ENCODE measurements at places on chromosomes 6 and 20.

- DNase-seq: no peak
These were observed 39.6 kb downstream of the SHPRH start for GRCh38 chr6:145924600-145924999.

- no peak for DNase-seq
These were observed 955.1 kb downstream of the KIF16B start for GRCh38 chr20:15618110-15618509.

DNA sequence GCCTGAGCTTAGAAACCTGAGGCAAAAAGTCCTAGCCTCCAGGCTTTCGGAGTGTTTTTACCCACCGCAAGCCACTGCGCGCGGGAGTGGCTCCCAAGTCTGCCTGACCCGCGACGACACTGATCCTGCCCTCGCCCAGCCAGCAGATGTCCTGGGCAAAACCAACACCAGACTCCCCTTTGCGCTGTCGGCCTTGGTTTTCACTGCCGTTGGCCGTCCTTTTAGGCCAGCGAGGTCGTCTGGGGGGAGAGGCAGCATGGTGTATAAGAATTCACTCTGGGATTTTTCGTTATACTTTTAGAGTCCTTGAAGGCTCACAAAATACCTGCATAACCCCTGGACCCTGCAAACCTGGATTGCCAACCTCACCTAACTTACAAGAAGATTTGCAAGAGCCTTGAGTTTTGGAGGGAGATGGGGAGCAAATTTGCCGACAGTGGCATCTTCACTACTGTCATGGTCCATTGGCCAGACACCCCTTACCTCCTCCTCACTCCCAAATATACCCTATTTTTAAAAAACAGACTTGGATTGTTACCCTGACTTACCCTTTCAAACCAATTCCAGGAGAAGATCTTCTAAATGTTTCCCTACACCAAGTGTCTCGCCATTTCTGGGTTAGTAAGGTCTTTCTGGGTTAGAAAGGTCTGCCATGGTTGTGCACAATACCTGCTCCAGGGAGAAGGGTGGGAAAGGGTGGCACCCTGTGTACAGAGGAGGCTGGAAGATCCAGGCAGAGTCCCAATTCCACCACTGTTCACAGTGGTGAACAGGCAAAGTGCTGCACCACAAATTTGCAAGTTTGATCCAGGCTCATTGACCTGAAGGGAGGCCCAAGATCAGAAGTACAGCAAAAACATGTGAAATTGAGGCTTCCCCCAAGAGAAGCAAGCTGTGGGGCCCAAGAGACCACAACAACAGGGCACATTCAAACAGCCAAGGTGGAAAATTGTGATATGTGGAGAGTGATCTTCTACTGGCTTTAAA, 4.4 kb downstream of the FOXA2 start:
- DNase-seq: no peak

DNA sequence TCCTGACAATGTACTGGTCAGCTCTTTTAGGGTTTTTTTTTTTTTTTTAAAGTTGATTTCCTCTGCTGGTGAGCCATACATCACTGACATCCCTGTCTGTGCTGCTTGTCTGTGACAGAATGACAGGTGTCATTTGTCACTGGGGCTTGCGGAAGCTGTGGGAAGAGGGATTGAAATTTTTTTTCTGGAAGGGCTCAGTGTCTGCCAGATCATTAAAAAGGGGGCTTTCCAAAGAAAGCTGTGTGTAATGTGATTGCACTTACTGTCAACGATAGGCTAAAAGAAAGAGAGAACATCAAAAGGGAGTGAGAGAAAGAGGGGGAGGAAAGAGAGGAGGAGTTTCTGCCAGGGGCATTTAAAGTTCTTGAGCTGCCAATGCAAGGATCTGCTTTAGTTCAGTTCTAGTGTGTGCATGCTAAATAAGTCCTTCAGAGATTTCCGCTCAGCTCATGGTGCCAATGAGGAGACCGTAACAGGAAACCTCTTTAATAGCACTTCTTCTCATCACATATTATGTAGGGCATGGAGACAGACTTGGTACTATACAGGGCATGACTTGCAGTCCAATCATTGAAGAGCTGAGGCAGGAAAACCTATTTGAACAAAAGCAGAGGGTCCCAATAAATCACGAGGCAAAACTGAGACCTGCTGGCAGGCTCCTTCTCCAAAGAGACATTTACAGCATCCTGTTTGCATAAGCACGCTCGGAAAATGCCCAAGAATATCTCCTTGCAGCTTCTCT, 177.2 kb downstream of the TSHZ2 start:
- DNase-seq: no peak

DNA sequence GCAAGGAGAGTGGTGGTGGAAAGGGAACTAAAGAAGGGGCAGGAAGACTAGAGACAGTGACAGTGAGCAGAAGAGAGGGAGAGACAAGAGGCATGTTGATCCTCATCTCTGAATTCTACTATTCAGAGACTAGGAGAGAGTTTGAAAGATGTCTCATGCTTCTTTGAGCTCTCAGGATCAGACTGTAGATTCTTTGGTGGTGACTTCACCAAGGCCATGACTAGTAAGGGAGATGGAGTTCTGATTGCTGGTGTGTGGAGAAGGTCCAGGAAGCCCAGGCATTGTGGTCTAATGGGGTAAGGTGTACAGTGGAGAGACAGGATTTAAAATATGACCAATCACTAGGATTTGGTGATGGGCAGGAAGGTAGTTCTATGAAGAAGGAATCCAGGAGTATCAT, 713 bp downstream of the WFDC9 start:
- DNase-seq: no peak

DNA sequence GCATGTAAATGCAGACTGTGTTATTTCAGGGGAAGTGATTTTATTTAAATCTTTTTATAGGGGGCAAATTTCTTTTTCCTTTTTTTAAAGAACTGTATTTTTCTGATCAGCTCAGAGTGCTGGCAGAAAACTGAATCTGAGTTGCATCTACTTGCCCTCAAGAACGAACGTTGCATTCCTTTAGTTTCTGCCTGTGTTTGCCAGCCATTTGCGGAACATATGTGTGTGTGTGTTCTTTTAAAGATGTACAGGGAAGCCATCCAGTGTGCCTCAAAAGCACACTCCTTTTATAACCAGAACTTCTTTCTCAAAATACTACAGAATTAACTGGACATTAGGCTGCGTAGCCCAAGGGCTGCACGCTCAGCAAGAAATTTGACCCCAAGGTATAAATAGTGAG, 25.8 kb upstream of the INSM1 start:
- no peak for DNase-seq

DNA sequence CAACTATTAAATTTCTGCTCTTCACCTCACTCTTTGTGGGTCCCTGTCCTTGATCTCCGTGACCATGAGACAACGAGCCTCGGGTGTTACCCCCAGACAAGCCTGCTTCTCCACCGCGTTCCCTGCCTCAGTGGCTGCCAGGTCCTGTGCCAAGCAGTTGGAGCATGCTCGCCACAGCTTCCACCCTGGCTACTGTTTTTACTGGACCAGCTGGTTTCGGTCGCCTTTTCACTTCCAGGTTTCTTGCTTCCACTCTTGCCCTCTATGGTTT, 5.6 kb downstream of the TP53RK start:
- DNase-seq: no peak

GRCh38 chr6:39527792-39528564, 197.2 kb downstream of the KIF6 start:
- DNase-seq: no peak

- no peak for DNase-seq
These were observed 109.6 kb upstream of the RPS6KA2 start for GRCh38 chr6:166736634-166737033.

- DNase-seq: no peak
These were observed 493.8 kb downstream of the NKAIN2 start for GRCh38 chr6:124297507-124297906.

GRCh38 chr6:33994472-33995308, 151.2 kb downstream of the GRM4 start:
- DNase-seq: no peak

- DNase-seq: no peak
These were observed 49.1 kb downstream of the DAAM2 start for GRCh38 chr6:39841291-39841690.

DNA sequence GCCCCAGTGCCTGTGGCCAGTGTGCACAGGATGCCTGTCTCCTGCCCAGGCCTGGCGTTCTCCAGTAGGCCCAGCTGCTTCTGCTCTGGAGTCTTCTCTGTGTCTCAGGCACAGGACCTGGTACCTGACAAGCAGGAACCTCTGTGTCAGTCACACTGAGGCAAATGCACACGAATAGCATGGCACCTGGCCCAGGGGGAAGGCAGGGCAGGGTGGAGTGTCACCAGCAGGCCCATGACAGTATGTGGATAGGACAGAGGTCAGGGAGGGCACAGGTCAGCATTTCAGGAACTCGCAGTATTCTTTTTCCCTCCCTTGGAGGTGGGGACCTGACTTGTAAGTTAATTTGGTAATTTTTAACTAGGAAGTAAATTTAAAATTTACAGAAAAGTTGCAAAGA, 5.6 kb downstream of the PSMG4 start:
- DNase-seq: no peak

Measured in Kasumi-1 (cell line).